Pancreas (tissue), 10 donors: ENCODE measurements at places on chromosomes 5 and 9. TPM values are rescaled to one million over a fixed set of nuclear protein-coding genes. Genes with fewer than 3 reads are reported as not detected.

DNA sequence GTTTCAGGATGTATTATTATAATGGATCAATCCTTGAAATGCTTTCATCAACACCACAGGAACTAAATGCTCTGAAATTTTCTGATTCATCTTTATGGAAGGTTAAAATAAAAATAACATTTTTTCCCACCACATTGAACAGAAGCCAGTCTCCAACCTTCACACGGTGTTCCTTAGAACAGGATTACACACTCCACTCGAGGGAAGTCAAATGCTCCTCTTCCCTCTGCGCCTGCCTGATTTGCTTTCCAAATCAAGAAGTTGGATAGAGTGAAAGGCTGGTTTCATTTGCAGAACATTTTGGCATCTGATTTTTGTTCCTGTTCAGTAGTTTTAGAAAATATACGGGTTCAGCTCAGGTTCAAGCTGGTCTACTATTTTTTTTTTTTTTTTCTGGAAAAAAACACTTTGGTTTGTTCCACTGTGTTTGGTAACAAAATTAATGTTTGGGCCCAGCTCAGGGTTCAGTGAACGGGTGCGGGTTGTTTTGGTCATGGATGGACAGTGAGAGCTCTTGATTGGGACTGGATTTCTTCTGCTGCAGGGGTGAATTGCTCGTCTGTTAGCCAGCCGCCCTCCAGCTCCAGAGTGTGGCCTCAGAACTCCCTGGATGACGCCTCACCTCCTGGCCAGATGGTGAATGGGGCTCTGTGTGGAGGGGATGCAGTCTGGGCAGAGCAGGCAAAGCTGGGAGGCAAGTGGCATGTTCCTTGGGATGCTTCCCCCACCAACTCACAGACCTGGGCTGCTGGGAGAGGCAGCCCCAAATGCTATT is 82.4 kb upstream of the STC2 start:
- DNase-seq = no peak
- H3K27me3 ChIP-seq = no peaks in the 10 kb centered on the region
- no peaks in the 10 kb centered on the region for H3K4me1 ChIP-seq
- no peaks in the 10 kb centered on the region for H3K36me3 ChIP-seq
- no peak overlapping the region for H3K4me3 ChIP-seq

GRCh38 chr5:68673106-68673822 is 420.6 kb upstream of the SLC30A5 start:
- peaks cover 22% of the 10 kb centered on the region for H3K4me1 ChIP-seq
- no peak for DNase-seq
- H3K4me3 ChIP-seq = no peak overlapping the region
- peak overlapping the region; percentile 39 for H3K27ac ChIP-seq
- no peaks in the 10 kb centered on the region for H3K36me3 ChIP-seq

GRCh38 chr9:127181315-127181580 is 58.8 kb upstream of the ANGPTL2 start:
- no peak overlapping the region for H3K4me3 ChIP-seq
- no peak for DNase-seq
- no peak overlapping the region for H3K27ac ChIP-seq
- H3K27me3 ChIP-seq = no peaks in the 10 kb centered on the region

DNA sequence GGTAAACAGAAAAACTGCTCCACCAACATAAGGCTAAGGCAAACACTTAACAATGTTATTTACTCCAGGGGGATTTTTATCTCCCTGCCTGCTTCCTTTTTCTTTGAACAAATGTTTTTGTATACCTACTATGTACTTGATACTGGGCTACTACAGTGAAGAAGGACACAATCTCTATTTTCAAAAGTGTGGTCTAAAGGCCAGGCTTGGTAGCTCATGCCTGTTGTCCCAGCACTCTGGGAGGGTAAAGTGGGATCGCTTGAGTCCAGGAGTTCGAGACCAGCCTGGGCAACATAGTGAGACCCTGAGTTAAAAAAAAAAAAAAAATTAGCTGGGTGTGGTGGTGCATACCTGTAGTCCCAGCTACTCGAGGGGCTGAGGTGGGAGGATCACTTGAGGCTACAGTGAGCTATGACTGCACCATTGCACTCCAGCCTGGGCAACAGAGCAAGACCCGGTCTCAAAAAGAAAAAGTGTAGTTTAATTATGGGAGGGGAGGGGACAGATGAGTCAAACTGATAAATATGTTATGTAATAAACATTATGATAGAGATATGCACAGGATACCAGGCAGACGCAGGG is 3.3 kb downstream of the STOM start:
- H3K36me3 ChIP-seq = no peaks in the 10 kb centered on the region
- no peak overlapping the region for H3K4me3 ChIP-seq
- no peak for DNase-seq
- no peaks in the 10 kb centered on the region for H3K27me3 ChIP-seq
- H3K4me1 ChIP-seq = peaks cover 18% of the 10 kb centered on the region

DNA sequence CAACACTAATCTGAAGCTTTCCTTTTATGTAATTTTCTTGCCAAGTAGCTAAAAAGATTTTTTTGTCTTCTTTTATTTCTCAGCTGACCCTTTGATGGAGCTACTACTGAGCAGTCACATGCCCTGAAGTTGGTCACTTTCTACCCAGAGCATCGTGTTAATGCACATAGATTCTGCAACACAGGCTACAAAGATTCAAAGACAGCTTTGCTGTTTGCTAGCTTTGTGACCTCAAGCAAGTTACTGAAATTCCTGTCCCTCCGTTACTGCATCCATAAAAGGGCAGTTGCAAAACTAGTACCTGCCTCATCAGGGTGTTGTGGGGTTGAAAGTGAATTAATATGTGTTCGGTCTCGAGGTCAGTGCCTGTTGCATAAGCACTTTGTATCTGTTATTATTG is 179.9 kb downstream of the GAS1 start:
- no peak for DNase-seq
- no peaks in the 10 kb centered on the region for H3K27me3 ChIP-seq
- no peaks in the 10 kb centered on the region for H3K4me1 ChIP-seq
- H3K4me3 ChIP-seq = no peak overlapping the region

DNA sequence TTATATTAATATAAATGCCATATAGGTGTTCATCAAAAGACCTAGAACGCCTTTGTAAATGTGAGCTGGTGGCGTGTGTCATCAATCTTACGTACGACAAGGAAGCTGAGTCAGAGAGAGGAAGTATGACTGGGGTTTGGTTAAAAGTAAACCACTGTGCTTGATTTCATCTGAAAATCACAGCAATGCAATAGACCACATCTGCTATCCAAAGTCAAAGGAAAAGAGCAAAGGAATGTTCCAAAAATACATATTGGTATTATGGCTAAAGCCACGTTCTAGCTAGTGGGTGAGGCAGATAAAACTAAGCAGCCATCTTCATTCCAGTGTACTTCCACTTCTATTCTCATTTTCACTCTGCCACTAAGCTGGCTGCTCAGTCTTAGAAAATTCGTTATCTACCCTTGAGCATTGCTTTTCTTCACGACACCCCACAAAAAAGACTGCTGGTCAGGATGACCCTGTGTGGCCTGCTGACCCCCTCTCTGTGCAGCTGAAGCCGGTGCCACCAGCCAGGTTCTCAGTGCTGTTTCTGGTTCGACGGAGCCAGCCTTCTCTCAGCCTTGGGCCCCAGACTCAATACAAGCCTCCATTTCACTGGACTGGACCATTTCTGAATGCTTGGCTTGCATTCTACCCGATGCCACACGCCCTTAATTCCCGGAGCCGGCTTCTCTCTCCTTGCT is 23.8 kb downstream of the SHC3 start:
- no peaks in the 10 kb centered on the region for H3K27me3 ChIP-seq
- H3K36me3 ChIP-seq = no peaks in the 10 kb centered on the region
- no peaks in the 10 kb centered on the region for H3K4me1 ChIP-seq
- no peak for DNase-seq

- peak overlapping the region; percentile 52 for H3K27ac ChIP-seq
- H3K4me3 ChIP-seq = no peak overlapping the region
- peaks cover 3% of the 10 kb centered on the region for H3K4me1 ChIP-seq
- H3K36me3 ChIP-seq = no peaks in the 10 kb centered on the region
- no peaks in the 10 kb centered on the region for H3K27me3 ChIP-seq
These were observed 22.2 kb downstream of the BHMT start for GRCh38 chr5:79133657-79134451.

DNA sequence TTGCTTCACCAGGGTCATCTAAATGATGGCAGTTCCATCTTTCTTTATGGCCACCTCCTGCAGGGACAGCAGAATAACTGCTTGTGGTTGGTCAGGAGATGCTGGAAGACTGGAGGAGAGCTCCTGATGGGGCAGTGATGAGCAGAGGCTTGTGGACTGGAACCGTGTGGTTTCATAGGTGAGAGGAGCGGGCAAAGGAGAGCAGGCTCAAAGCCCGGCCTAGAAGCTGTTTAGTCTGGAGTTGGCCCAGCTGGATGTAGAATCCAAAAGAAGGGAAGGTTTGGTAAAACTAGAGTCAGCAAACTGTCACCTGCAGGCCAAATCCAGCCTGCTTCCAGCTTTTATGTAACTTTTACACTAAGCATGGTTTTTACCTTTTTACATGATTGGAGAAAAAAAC is 32.9 kb upstream of the TLE1 start:
- no peak overlapping the region for H3K27ac ChIP-seq
- DNase-seq = no peak
- H3K4me1 ChIP-seq = no peaks in the 10 kb centered on the region

DNA sequence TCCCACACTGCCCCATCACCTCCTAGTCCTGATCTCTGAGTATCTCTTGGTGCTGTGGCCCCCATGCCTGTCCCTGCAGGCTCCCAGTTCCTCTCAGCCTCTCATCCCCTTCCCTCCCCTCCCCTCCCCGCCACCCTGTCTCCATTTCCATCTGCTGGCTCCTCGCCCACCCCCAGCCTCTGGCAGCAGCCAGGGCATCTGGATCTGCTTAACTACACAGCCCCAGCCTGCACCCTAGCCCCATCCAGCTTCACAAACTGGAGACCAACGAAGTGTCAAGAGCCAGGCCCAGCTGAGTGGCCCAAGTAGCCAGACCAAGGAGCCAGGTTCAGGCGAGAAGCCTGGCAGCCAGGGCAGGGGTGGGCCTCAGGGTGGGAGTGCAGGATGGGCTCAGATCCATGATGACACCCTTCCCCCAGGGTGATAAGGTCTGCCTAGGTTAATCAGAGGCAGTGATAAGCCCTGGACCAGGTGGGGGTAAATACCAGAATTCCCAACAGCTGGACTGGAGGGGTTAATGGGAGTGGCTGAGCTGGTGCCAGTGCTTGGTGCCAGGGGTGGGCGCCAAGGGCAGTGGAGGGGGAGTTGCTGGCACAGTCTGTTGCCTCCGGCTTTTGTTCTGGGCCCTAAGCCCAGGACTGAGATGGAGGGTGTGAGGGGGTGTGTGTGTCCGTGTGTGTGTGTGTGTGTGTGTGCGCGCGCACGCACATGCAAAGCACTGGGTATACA is 2.5 kb downstream of the IL11RA start:
- H3K4me3 ChIP-seq = no peak overlapping the region
- H3K27ac ChIP-seq = no peak overlapping the region
- H3K36me3 ChIP-seq = peaks cover 3% of the 10 kb centered on the region
- H3K27me3 ChIP-seq = no peaks in the 10 kb centered on the region
- peaks cover 21% of the 10 kb centered on the region for H3K4me1 ChIP-seq
- peak; percentile 80 for DNase-seq

- H3K27me3 ChIP-seq = no peaks in the 10 kb centered on the region
- H3K36me3 ChIP-seq = no peaks in the 10 kb centered on the region
- H3K4me3 ChIP-seq = no peak overlapping the region
- no peaks in the 10 kb centered on the region for H3K4me1 ChIP-seq
- no peak for DNase-seq
These were observed 19.2 kb downstream of the FAM240B start for GRCh38 chr9:38700695-38701094.

GRCh38 chr9:68751556-68751955 is 46.5 kb downstream of the PIP5K1B start:
- no peaks in the 10 kb centered on the region for H3K36me3 ChIP-seq
- no peaks in the 10 kb centered on the region for H3K4me1 ChIP-seq
- no peak for DNase-seq
- no peaks in the 10 kb centered on the region for H3K27me3 ChIP-seq
- no peak overlapping the region for H3K4me3 ChIP-seq

The IFNA21 gene
- not detected for total RNA-seq

The MLANA gene
- not detected for total RNA-seq

The OMD gene
- total RNA-seq = 0.95 TPM
